ENCODE measurements at places on chromosomes 2 and 18. TPM values are rescaled to one million over a fixed set of nuclear protein-coding genes. Genes with fewer than 3 reads are reported as not detected.
A peak's percentile ranks its signal among the peaks of the same experiment; 100 is the strongest.

DNA sequence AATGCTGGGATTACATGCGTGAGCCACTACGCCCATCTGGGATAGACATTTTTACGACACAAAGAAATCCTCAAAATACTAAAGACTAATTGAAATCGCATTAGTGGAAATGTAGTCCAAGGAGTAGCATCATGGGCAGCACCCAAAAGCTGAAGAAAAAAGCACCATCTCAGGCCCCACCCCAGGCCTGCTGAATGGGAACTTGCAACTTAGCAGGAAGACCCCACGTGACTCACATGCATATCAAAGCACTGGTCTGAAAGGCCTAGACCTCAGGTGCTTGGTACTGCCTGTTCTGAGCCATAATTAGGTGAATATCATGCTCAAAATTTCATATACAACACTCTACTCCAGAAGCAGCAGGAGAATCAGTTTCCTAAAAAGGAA, 28.9 kb downstream of the SPRED2 start:
- H3K36me3 ChIP-seq: no peaks in the 10 kb centered on the region
- H3K27ac ChIP-seq: no peak overlapping the region
- no peak for DNase-seq

- H3K4me1 ChIP-seq: peaks cover 27% of the 10 kb centered on the region
- H3K27ac ChIP-seq: peak overlapping the region; percentile 43
- no peaks in the 10 kb centered on the region for H3K27me3 ChIP-seq
- H3K36me3 ChIP-seq: peaks cover 8% of the 10 kb centered on the region
- H3K4me3 ChIP-seq: peak overlapping the region; percentile 96
These were observed 575 bp downstream of the TMEM150A start for GRCh38 chr2:85601771-85602475.

- no peaks in the 10 kb centered on the region for H3K27me3 ChIP-seq
- no peak for DNase-seq
- no peaks in the 10 kb centered on the region for H3K4me1 ChIP-seq
- no peak overlapping the region for H3K4me3 ChIP-seq
- no peak overlapping the region for H3K27ac ChIP-seq
These were observed 298.2 kb upstream of the ZC3H15 start for GRCh38 chr2:186187854-186188253.

DNA sequence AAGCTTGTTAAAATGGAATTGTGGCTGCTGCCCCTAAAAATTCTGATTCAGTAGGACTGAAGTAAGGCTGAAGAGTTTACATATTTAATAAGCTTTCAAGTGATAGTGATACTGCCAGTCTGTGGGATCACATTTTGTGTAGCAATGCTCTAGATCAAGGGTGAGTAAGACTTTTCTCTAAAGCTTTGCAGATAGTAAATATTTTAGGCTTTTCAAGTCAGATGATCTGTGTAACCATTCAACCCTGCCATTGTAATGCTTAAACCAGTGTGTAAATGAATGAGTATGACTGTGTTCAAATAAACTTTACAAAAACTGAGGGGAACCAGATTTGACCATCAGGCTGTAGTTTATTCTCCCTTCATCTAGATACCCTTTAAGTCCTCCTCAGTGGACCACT, 92.7 kb downstream of the PIK3C3 start:
- peaks cover 6% of the 10 kb centered on the region for H3K36me3 ChIP-seq
- no peaks in the 10 kb centered on the region for H3K27me3 ChIP-seq
- no peak for DNase-seq
- no peaks in the 10 kb centered on the region for H3K4me1 ChIP-seq
- H3K4me3 ChIP-seq: no peak overlapping the region
- no peak overlapping the region for H3K27ac ChIP-seq

GRCh38 chr2:24742730-24743129, 50.5 kb downstream of the PTRHD1 start:
- H3K4me3 ChIP-seq: no peak overlapping the region
- DNase-seq: no peak
- H3K27ac ChIP-seq: no peak overlapping the region
- peaks cover 31% of the 10 kb centered on the region for H3K4me1 ChIP-seq

- no peak overlapping the region for H3K4me3 ChIP-seq
- no peaks in the 10 kb centered on the region for H3K27me3 ChIP-seq
- DNase-seq: no peak
- no peak overlapping the region for H3K27ac ChIP-seq
- no peaks in the 10 kb centered on the region for H3K36me3 ChIP-seq
These were observed 68.6 kb downstream of the MERTK start for GRCh38 chr2:111967018-111967417.

DNA sequence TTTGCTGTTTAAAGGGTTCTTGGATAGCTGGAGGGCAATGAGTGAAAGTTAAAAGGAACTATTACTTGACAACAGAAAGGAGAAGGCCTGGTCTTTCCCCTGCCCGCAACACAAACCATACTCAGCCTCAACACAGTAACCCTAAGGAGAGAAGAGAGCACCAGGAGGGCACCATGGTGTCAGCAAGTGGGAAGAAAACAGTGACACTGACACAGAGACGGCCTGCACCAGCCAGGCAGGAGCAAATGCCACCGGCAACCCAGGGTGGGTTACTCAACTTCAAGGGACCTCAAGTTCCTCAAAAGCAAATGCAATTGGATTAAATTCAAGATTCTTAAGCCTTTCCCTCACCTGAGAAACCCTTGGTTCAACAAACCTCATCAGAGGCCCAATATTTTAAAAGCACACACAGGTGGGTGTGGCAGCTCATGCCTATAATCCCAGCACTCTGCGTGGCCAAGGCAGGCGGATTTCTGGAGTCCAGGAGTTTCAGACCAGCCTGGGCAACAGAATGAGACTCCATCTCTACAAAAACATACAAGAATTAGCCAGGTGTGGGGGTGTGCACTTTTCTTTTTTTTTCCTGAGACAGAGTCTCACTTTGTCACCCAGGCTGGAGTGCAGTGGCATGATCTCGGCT, 52.3 kb downstream of the TFCP2L1 start:
- no peak overlapping the region for H3K27ac ChIP-seq
- no peak for DNase-seq
- no peaks in the 10 kb centered on the region for H3K27me3 ChIP-seq
- H3K36me3 ChIP-seq: no peaks in the 10 kb centered on the region
- no peaks in the 10 kb centered on the region for H3K4me1 ChIP-seq
- no peak overlapping the region for H3K4me3 ChIP-seq

DNA sequence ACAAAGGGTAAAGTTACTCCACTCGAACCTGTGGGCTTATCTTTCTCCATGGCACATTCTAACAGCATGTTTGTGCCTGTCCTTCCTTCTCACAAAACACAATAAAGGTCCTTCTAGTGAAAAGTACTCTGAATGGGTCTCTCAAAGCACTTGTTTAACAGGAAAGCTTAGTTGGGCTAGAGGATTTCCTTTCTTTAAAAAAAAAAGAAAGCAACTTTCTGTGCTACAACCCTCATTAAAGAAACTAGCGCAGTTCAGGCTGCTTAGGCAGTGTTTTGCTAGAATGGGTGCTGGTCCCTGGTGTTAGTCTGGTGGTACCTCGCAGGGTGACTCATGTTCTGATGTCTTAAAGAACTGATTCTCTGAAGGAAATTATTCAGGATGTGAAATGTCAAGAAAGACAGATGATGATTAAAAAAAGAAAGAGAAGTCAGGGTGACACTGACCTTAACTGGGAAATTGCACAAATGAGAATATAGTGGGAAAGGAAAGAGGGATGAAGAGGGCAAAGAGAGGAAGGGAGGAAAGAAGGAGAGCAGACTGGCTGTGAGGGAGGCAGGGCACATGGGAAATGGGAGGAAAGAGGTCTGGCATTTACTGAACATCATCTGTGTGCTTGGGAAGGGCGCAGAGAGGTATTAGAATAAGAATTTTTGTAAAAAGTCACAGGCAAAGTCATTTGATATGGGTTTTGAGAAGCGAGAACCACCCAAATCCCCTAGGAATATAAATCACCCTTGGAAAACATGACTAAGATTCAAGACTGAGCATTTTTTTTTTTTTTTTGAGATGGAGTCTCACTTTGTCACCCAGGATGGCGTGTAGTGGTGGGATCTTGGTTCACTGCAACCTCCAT, 74.9 kb downstream of the ATP8B1 start:
- no peaks in the 10 kb centered on the region for H3K27me3 ChIP-seq
- no peak overlapping the region for H3K4me3 ChIP-seq
- no peak for DNase-seq
- no peak overlapping the region for H3K27ac ChIP-seq

DNA sequence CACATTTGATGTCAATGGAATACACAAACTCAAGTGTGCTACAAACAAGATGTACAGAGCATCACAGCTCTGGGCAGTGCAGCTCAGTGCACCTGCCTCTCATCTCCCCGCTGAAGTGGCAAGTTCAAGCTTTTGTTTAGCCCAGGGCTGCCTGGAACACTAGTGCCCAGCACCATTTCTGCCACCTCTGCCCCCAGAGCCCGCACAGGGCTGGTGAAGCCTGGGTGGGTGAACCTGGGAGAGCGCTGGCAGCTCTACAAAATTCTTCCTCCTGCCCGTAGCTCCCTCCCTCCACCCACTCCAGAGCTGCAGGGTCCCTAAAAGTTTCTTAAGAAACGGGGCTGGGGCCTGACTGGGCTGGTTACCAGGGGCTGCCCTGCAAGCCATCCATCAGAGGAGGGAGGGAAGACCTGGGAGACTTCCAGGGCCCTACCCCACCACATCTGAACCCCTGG, 1.5 kb downstream of the HES6 start:
- H3K27me3 ChIP-seq: peaks cover 4% of the 10 kb centered on the region
- H3K27ac ChIP-seq: no peak overlapping the region
- H3K4me3 ChIP-seq: no peak overlapping the region
- peaks cover 6% of the 10 kb centered on the region for H3K4me1 ChIP-seq
- no peaks in the 10 kb centered on the region for H3K36me3 ChIP-seq

DNA sequence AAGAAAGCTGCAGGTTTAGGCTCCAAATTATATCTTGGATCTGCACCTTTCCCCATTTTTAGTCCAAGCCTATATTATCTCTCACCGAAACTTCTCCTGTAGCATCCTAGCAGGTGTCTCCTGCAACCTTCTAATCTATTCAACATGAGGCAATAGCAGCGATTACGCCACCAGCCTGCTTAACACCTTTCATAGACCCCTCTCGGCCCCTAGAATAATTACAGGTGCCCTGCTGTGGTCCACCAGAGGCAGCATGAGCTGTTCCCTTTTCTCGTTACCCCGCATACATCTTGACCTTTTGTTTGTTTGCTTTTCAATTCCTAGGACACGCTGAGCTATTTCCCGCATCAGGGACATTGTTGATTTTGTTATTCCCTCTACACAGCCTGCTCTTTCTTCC, 361.9 kb downstream of the CYRIA start:
- no peaks in the 10 kb centered on the region for H3K27me3 ChIP-seq
- H3K4me1 ChIP-seq: no peaks in the 10 kb centered on the region
- no peak overlapping the region for H3K27ac ChIP-seq
- no peak for DNase-seq
- H3K4me3 ChIP-seq: no peak overlapping the region

DNA sequence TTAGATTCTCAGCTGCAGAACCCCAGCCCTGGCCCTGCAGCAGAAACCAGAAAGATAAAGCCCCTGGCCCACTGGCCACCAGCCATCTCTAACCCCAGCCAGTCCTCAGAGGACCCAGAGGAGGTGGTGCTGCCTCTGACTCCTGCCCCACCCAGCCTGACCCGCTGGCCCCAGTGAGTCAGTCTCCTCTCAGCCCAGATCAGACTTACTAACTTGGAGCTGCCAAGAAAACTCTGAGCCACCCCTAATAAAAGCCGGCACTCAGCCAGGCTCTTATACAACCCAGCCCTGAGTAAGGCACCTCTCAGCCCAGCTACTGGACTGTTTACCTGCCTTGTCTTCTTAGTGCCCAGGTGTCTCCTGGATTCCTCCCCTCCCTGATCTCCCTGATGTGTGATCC, 2.0 kb downstream of the SLC14A2 start:
- H3K27ac ChIP-seq: no peak overlapping the region
- H3K36me3 ChIP-seq: no peaks in the 10 kb centered on the region
- DNase-seq: no peak
- H3K27me3 ChIP-seq: no peaks in the 10 kb centered on the region

- no peak overlapping the region for H3K4me3 ChIP-seq
- H3K27me3 ChIP-seq: no peaks in the 10 kb centered on the region
- no peak for DNase-seq
- H3K27ac ChIP-seq: no peak overlapping the region
- peaks cover 8% of the 10 kb centered on the region for H3K4me1 ChIP-seq
These were observed 1.5 kb downstream of the OSBPL1A start for GRCh38 chr18:24396082-24396633.

DNA sequence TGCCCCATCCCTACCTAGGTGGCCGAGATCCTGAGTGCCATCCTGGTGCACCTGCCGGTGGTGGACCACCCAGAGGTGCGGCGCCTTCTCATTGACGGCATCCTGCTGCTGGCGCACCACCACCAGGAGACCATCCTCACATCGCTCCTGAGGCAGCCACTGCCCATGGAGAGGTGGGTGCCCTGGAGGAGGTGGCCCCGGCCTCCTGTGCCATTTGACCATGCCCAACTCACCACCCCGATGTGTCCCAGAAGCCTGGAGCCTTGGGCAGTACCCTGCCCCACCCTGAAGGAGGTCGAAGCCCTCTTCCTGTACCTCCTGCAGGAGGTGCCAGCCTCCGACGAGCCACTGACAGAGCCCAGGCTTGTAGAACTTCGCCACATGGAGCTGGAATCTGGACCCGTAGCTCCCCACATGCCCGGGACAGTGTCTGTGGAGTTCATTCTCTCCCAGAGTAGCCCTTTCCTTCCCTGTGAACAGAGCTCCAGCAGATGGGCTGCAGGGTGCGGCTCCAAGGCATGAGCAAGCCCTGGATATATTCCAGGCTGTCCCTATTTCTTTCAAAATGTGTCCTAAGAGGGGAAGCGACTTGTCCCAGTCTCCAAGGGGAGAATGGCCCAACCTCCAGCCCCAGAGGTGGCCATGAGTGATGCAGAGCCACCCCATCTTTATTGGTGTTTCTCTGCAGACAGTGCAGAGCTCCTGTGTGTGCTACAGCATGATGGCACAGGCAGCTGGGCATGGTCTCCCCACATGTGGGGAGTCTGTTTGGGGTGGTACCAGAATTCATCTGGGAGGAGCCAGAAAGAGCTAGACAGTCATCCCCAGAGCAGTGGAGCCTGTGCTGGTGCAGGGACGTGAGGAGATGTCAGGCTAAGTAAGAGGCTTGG, 34.2 kb downstream of the HJURP start:
- no peak overlapping the region for H3K4me3 ChIP-seq
- H3K27me3 ChIP-seq: no peaks in the 10 kb centered on the region
- DNase-seq: no peak
- no peaks in the 10 kb centered on the region for H3K4me1 ChIP-seq
- H3K27ac ChIP-seq: no peak overlapping the region

DNA sequence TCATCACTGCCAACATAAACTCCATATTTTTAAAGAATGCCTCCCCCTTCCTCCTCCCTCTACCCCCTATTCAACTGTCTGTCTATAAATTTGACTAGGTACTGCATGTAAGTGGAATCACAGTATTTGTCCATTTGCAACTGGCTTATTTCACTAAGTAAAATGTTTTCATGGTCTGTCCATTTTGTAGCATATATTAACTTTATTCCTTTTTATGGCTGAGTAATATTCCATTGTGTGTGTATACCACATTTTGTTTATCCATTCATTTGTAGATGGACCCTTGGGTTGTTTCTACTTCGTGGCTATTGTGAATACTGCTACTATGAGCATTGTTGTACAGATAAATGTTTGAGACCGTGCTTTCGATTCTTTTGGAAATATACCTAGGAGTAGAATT, 10.7 kb downstream of the SEH1L start:
- H3K36me3 ChIP-seq: peaks cover 12% of the 10 kb centered on the region
- no peak overlapping the region for H3K27ac ChIP-seq
- H3K4me1 ChIP-seq: no peaks in the 10 kb centered on the region

- no peak overlapping the region for H3K27ac ChIP-seq
- H3K36me3 ChIP-seq: no peaks in the 10 kb centered on the region
- DNase-seq: no peak
- H3K4me3 ChIP-seq: no peak overlapping the region
- no peaks in the 10 kb centered on the region for H3K4me1 ChIP-seq
These were observed 37.9 kb downstream of the RBBP8 start for GRCh38 chr18:22971038-22971437.

Gene ATL2
- 62.4 TPM for total RNA-seq

Gene PARD6G
- total RNA-seq: 0.33 TPM

Gene CPO
- total RNA-seq: 0.20 TPM

Gene G6PC2
- total RNA-seq: not detected

Gene BOLL
- total RNA-seq: not detected

Gene UGT1A5
- total RNA-seq: not detected

Measured in CD8-positive, alpha-beta memory T cell (primary cell).